ENCODE measurements at places on chromosomes 4 and X.
A peak's percentile ranks its signal among the peaks of the same experiment; 100 is the strongest.

GRCh38 chr4:140286456-140286855, 87.0 kb upstream of the SCOC start:
- DNase-seq, result no peak

- no peak for DNase-seq
Measured at GRCh38 chr4:170008371-170008770, 17.8 kb downstream of the MFAP3L start.

GRCh38 chr4:104826171-104826570, 320.5 kb upstream of the TET2 start:
- DNase-seq, result no peak

GRCh38 chrX:11535156-11535919, 130.4 kb downstream of the ARHGAP6 start:
- DNase-seq, result no peak

DNA sequence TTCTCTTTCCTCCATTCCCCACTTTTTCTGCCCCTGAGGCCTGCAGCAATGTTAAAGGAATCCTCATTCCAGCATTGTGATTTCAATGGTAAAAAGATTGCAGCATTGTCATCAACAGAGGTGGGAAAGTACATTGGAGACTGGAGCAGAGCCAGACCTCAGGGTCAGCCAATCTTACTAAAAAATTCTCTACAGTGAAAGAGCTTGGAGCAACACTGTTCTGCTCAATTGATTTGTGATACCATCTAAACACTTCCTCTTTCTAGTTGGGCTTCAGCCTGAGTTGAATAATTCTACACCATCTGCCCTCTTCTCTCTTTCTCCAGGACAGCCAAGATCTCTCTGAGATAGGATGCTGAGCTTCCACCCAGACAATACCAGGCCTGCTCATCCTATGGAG, 176.5 kb downstream of the AR start:
- DNase-seq, result no peak

- no peak for DNase-seq
Measured at GRCh38 chr4:173990126-173990868, 293.2 kb downstream of the FBXO8 start.

GRCh38 chr4:184805462-184806228, 20.1 kb downstream of the ACSL1 start:
- DNase-seq, result no peak

DNA sequence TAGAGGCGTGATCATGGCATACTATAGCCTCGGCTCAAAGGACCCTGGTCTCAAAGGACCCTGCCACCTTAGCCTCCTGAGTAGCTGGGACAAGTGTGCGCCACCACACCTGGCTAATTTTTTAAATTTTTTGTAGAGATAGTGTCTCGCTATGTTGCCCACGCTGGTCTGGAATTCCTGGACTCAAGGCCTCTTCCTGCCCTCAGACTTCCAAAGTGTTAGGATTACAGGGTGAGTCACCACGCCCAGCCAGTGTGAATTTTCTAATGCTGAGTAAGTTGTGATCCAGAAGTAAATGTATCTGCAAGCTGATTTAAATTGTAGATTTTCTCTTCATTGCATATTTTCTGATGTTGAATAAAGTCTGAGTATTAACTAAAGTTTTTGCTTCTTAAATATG, 2.6 kb upstream of the ZNF674 start:
- no peak for DNase-seq

GRCh38 chrX:72308566-72309296, 3.0 kb upstream of the CITED1 start:
- no peak for DNase-seq

- DNase-seq, result no peak
Measured at GRCh38 chrX:110665223-110666002, 130.2 kb downstream of the CHRDL1 start.

- no peak for DNase-seq
Measured at GRCh38 chrX:36957425-36958328, 50.5 kb upstream of the FAM47C start.

DNA sequence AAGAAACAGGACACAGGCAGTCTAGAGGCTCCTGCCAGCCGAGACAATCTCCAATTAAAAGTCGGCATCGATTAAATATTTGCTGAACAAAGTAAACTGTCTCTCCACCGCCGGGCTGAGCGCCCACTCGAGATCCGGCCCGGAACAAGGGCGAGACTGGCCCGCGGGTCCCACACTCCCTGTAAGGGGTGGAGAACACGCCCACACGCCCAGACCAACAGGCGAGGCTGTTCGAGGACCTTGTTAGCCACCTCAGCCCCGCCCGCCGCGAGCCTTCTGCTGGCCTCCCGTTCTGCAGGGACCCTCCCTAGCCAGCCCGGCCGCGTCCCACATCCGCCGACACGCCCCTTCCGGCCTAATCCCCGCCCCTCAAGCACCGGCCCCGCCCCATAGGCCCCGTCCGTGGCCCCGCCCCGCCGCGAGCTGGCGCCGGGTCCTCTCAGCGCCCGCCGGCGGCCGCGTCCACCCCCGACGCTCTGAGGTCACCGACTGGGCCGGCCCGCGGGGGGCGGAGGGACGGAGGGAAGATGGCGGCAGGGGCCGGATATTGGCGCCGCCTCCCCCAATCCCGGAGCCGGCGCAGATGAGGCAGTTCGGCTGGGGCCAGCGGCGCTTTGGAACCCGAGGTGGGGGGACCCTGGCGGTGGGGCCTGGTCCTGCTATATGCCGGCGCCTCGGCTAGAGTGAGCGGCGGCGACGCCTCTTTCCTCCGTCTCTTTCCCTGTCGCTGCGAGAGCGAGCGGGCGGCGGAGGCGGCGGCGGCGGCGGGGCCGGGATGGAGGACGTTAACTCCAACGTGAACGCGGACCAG, at the start of gene SLAIN2:
TSS of gene SLAIN2 (plus strand) at position 565 of the 811 bp plus-strand sequence. CDS start at position 776, 211 bp downstream.
- DNase-seq, result peak; percentile 92

GRCh38 chr4:155541716-155542115, 124.9 kb upstream of the GUCY1A1 start:
- no peak for DNase-seq

- DNase-seq, result no peak
Measured at GRCh38 chrX:116628464-116628863, 165.7 kb upstream of the CT83 start.

DNA sequence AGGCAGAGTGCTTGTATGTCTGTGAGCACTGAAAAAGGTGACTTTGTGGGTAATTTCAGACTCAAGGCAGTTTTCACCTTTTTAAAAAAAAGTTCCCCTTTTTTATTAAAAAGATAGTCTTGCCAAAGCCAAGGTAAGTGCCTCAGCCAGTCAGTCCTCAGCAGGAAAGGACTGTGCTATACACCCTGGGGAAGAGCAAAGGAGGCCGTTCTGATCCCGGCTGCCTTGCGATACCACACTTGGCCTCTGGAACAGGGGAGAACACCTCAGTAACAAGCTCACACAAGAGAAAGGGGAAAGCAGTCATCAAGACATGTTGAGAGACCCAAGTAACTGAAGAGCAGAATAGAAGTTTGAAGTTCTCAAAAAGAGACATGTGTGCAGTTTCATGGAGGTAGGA, 541.7 kb downstream of the BCOR start:
- DNase-seq, result no peak

GRCh38 chrX:48589482-48590162, 7.7 kb upstream of the WDR13 start:
- DNase-seq, result no peak

- DNase-seq, result no peak
Measured at GRCh38 chr4:153676486-153676885, 7.6 kb upstream of the TLR2 start.

DNA sequence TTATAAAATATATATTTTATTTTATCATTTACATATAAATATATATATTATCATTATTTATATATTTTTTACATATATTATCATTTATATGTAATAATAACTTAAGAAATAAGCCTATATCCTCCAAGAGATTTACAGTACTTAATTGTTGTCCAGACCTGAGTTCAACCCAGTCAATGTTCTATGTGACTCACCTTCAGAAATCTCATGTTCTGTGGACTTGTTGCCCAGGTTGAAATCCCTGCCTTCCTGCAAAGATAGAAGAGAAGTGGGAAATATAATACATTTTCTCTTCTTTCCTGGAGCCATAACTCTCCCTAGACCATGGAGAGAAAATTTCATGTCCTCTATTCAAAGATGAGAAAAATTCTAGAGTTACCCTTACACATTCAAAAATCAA, 247.3 kb downstream of the PARM1 start:
- DNase-seq, result no peak

DNA sequence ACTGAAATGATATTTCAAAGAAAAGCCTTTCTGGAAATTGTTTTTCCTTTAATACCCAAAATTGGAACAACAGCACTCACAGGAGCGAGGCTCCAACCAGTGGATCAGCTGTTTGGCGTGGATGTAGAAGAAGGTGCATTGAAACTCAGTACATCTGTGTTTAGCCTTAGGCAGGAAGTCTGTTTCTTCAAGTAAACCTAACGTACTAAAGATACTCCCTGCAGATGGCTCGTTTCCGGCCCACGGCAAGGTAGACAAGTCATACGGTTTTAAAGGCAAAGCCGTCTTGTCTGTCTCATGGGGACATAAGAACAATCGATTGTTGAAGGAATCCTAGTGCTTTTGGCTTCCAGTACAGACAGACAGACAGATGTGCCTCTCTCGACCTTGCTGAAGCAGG, 50.0 kb upstream of the CLCN4 start:
- DNase-seq, result no peak

DNA sequence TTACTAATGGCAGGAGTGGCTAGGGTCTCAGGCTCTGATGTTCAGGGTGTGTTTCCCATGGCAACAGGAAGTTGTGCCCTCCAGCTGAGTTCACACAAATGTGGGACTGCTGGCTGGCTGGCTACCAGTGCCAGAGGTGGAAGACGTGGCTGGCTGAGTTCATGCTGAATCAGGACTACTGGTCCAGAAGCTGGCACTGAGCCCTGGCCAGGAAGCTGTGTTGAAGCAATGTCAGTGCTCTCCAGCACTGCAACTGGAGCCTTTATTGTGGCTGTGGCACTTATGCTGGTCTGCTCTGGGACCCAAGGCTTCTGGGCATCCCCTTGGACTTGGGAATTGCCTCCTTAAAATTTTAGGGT, 42.0 kb upstream of the ZXDA start:
- DNase-seq, result no peak

DNA sequence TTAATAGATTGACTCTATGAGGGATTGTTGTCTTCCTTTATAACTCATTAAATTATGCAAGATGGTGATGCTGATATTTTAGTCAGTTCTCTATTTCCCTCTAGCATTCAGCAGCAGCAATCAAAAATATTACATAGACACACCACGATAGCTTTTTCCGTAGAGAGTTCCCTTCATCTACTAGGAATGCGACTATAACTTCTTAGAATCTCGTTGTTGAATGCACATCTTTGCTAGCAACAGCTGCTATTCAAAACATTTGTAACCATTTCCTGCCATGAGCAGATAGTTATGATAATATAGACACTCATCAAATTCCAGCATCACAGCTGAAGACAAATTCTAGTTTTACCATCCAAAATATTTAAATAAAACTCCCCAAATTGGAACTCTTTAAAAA, 147.4 kb upstream of the FGF13 start:
- DNase-seq, result no peak

DNA sequence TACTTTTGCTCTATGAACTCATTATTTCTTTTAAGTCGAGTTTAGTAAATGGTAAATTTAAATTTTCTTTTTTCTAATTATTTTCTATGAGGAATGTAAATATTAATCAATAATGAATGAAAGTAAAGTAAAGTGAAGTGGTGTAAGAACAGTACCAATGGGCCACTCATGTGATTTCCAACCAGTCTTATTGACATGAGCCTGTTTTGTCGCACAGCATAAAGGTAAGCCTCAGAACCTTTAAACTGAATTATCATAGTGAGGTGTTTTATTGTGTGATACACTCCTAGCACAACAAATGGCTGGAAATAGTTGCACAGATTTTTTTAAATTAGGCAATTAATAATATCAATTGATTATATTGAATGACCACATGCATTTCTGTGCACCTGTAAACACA, 1.1 kb downstream of the ADH1C start:
- no peak for DNase-seq

GRCh38 chrX:134885336-134886001, 105.3 kb upstream of the SMIM10 start:
- DNase-seq, result no peak

DNA sequence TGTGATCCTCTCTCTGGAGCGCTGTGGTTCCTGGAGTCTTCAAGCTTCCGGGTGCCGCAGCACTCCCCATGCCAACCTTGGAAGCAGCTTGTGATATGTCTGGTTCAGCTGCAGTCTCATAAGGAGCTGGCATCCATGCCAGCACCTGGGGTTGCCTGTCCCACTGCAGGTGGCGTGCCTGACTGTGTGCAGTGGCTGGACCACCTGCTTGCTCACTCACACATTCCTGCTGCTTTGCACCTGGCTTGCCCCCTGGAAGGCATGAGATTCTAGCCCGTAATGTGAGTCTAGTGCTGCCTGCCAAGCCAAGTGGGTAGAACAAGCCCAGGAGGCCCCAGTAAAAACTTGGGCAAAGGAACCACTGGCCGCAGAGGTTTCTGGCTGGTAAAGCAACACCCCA, 687.2 kb upstream of the AADAT start:
- no peak for DNase-seq

GRCh38 chrX:155086202-155086840, 15.0 kb downstream of the BRCC3 start:
- DNase-seq, result no peak

DNA sequence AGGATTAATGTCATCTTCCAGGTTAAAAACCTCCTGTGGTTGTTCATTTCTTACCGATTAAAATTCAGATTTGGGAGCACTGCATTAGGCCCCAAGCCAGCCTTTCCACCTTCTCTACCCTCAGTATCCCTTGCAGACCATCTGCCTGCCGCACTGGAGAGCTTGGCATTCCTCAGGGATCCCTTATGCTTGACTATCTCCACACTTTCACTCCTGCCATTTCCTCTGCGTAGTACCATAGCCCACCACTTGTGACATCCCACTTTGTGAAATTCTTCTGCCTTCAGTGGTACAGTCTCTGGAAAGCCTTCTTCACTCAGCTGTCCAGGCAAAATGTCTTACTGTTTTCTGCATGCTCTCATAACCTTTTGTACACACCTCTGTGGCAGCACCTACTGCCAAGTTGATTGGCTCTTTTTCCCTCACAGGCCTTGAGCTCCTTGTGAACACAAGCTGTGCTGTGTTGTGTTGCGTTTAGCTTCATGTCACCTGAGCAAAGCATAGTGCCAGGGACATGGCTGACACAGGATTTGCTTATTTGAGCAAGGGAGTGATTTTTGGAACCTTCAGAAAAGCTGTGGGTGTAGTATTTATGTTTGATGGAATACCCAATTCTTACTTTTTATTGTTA, 156.4 kb downstream of the ARX start:
- no peak for DNase-seq

- no peak for DNase-seq
Measured at GRCh38 chr4:17493619-17494018, 18.3 kb downstream of the QDPR start.

- no peak for DNase-seq
Measured at GRCh38 chrX:39682778-39683177, 415.0 kb downstream of the BCOR start.

- DNase-seq, result no peak
Measured at GRCh38 chr4:794900-795725, 30.8 kb downstream of the CPLX1 start.

DNA sequence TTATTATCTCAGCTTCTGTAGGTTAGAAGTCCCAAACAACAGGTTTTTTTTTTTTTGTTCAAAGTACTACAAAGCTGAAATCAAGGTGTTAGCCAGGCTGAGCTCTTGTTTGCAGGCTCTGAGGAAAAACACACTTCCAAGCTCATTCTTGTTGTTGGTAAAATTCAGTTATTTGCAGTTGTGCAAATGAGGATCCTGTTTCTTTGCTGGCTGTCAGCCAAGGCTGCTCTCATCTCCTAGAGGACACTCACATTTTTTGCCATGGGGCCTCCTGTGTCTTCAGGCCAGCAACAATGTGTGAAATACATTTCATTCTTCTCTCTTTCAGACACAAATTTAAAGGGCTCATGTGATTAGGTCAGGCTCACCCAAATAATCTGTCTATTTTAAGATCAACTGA, 60.3 kb upstream of the HSD17B10 start:
- no peak for DNase-seq
